ENCODE measurements at places on chromosomes 2 and 18.
A peak's percentile ranks its signal among the peaks of the same experiment; 100 is the strongest.

GRCh38 chr2:195945056-195945455 is 123.6 kb downstream of the DNAH7 start:
- no peak for DNase-seq

- no peak for DNase-seq
Observed at GRCh38 chr2:149858901-149859634, 271.5 kb upstream of the MMADHC start.

- peak; percentile 12 for DNase-seq
Observed at GRCh38 chr2:59301466-59302402, 1060.6 kb upstream of the FANCL start.

GRCh38 chr2:197312186-197312585 is 1.6 kb upstream of the ANKRD44 start:
- no peak for DNase-seq

- DNase-seq = no peak
Observed at GRCh38 chr2:30886080-30886479, 78.8 kb upstream of the CAPN13 start.
